ENCODE measurements at places on chromosomes 6 and 20. TPM values are rescaled to one million over a fixed set of nuclear protein-coding genes. Genes with fewer than 3 reads are reported as not detected.

GRCh38 chr20:63794614-63795013 lies 36.5 kb downstream of the ZBTB46 start:
- no peak for DNase-seq

- no peak for DNase-seq
Observed at GRCh38 chr20:35467339-35468224, 12.2 kb downstream of the CEP250 start.

DNA sequence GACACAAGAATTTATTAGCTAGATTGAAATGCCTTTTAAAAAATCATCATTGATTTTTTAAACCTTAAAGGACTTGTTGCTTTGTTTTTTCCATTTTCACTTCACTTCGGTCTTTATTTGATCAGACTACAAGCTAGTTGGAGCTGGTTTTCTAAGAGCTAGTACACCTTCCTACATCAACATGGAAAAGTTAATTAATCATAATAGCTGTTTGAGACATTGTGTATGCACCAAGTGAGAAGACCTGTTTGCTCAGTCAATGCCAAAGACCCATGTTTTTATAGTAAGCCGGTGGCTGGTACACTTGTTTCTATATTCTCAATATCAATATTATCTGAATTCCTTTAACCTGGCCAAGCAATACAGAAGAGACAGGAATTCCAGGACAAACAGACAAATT lies 310.2 kb upstream of the SGK1 start:
- DNase-seq = no peak

- DNase-seq = no peak
Observed at GRCh38 chr6:168274037-168274952, 45.3 kb downstream of the DACT2 start.

GRCh38 chr6:163983679-163984078 lies 569.2 kb downstream of the QKI start:
- DNase-seq = peak; percentile 20

DNA sequence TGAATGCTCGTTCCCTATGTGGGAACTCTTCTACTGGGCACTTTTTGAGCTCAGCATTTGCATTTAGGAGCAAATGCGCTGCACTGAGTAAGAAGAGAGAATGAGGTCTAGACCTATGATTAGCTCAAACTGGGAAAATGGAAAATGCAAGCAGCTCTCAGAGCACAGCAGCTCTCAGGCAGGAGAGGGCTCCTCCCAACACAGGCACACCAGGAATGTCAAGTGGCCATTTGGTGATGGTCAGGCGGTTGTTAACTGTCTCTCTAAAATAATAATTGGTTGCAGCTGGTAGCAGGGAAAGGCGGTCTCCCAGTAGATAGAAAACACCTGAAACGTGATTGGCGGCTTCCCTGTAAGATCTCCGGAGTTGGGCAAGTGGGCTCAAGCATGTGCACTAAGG lies 162.0 kb upstream of the ECI2 start:
- no peak for DNase-seq

DNA sequence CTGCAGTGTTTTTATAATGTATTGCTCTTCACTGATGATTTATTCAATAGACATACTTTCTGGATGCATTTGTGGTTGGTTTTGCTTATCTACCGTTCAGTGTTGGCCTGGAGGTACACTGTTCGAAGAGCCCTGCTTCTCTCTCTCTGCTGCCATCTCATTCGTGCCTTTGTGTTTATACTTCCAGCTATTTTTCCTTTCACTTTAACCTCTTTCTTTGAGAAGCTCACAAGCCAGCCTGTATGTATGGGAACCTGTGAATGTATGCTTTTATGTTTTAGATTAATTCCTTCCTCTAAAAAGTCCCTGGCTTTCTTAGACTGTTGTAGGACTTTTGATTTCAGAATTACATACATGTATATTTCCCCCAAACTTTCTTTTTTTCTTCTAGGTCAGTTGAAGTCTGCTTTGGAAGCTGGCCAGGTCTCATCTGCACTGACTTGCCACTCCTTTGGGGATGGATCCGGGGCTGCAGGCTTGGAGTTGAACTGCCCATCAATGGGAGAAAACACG lies 83.0 kb downstream of the SCAND1 start:
- no peak for DNase-seq

DNA sequence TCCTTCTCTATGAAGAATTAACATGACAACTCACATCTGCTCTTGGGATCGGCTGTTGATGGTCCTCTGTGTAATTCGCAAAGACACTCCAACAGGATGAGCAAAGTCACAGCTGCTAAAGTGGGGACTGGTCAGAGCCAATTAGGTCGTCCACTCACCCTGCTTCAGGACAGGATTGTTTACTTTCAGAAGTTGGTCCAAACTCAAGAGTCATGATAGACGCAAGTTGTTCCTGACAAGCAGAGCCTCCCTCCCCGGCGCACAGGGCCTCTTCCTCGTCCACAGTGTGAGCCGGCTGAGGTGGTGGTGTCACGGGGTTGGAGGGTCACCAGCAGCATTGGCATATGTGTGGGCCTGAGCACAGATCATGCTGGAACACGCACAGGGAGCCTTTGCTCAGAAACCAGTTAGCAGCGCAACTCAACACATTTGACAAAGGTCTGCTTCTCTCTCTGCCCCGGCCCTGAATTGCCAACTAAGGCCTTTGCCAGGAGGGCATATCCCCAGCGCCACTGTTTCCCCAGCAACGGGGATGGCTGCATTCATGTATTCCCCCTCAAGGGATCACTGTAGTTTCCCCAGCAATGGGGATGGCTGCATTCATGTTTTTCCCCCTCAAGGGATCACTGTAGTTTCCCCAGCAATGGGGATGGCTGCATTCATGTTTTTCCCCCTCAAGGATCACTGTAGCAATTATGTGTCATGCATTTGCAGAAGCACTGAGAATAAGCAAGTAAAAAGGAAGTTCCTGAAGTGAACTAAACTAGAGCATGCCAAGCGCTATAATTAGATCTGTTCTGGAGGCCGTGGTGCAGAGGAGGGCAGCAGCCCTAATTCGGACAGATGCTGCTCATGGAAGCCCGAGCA lies 111.7 kb downstream of the THBS2 start:
- DNase-seq = peak; percentile 38

- DNase-seq = no peak
Observed at GRCh38 chr20:3067139-3068014, 4.0 kb upstream of the OXT start.

DNA sequence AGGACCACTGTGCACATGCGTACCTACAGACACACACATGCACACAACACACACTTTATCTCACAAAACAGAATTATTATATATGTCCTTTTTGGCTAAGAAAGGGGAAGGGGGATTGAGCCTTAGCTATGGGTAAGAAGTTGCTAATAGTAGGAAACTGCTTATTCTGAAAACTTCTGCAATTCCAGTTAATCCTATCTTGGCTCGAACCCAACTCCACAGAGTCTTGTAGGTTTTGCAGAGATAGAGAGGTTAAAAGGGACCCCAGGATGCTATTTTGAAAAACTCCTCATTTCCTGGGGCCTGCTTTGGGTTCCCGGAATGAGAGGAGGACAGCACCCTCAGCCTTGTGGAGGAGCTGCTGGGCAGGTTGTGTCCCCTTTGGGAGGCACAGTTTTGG lies 233.8 kb downstream of the CLIC5 start:
- no peak for DNase-seq

DNA sequence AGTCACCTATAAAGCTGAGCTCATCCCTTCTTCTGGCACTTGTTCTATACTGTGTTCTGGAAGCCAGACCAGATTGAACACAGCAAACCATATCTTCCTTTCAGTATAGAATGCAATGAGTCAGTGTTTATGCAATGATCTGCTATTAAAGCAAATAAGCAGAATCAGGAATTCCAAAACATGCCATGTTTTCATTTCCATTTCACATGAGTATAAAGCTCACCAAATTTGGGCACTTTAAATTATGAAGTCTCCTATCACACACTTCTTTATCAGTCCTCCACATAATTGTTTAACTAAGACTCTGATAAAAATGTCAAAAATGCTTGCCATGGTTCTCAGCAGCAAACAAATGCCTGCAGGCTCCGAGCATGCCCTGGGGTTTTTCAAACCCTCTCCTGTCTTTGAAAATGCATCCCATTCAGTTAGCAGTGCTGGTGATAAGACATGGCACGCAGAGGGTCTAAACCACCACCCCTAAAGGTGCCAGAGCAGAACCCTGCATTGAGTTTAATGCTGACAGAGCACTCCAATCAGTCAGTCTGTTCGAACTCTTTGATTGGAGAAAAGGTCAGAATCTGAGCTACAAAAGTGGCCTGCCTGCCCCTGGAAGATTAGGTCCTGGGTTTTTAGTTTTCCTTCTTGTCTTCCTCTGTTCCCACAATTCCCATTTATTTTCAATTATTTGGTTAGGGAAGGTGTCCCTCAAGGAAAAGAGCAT lies 234.1 kb downstream of the GMPR start:
- no peak for DNase-seq

- no peak for DNase-seq
Observed at GRCh38 chr6:159754959-159755914, 6.6 kb upstream of the ACAT2 start.

DNA sequence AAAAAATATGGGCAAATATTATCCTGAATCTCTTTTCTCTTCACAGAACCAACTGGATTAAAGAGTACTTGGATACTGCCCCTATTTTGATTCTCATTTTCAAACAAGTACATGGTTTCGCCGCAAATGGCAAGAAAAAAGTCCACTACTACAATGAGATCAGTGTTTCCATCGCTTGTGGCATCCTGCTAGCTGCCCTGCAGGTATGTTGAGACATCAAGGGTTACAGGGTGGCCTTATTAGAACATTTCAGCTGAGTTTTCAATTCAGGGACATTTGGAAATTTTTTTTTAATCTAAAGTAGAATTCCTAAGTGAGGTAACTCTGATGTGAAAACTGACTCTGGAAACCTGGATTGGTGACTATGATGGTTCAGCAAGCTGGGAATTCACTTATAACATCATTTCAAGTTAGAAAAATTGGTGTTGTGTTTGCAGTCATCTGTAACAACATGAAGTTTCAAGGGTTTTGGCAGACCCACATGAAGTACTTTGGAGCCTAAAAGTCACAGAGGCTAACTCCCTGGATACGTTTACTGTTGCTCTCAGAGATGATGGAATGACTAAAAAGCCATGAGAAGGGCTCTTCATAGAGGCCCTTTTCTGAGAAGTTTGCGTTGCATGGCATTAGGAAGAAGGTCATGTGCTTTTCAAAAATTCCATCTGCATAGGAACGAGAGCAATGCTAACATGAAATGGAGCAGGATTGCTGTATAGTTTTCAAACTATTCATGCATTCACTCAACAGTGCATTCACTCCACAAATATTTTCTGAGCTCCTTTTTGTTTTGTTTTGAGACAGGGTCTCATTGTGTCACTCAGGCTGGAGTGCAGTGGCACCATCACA lies 25.5 kb downstream of the IYD start:
- no peak for DNase-seq

- no peak for DNase-seq
Observed at GRCh38 chr6:16684896-16685554, 76.2 kb downstream of the ATXN1 start.

The DDO gene
- total RNA-seq = 5.6 TPM

The KCNK5 gene
- 242 TPM for total RNA-seq

The SDCBP2 gene
- total RNA-seq = 176 TPM

The FIG4 gene
- 19.7 TPM for total RNA-seq

The GSS gene
- total RNA-seq = 50.0 TPM

The ZBTB9 gene
- total RNA-seq = 8.0 TPM

The SYCP2L gene
- 0.37 TPM for total RNA-seq

The UBR2 gene
- total RNA-seq = 33.3 TPM

The CALHM4 gene
- total RNA-seq = not detected

The VAPB gene
- total RNA-seq = 63.0 TPM

Measured in mucosa of gallbladder (tissue), 1 donor.